Glutamatergic neuron (in vitro differentiated cells): ENCODE measurements at places on chromosomes 12 and 14.
A peak's percentile ranks its signal among the peaks of the same experiment; 100 is the strongest.

- DNase-seq = no peak
Measured at GRCh38 chr12:74689929-74690328, 152.3 kb downstream of the ATXN7L3B start.

- no peak for DNase-seq
Measured at GRCh38 chr12:673849-674248, 10.6 kb upstream of the NINJ2 start.

GRCh38 chr14:62143245-62143644 is 381.0 kb downstream of the SNAPC1 start:
- no peak for DNase-seq

GRCh38 chr14:20516921-20517320 is 11.6 kb downstream of the RNASE10 start:
- no peak for DNase-seq

GRCh38 chr12:123533672-123534643 is at the start of gene RILPL1:
Gene RILPL1, minus strand, starts transcription at chr12:123533719. Its CDS starts 237 bp downstream, at chr12:123533482.
- peak; percentile 66 for DNase-seq

DNA sequence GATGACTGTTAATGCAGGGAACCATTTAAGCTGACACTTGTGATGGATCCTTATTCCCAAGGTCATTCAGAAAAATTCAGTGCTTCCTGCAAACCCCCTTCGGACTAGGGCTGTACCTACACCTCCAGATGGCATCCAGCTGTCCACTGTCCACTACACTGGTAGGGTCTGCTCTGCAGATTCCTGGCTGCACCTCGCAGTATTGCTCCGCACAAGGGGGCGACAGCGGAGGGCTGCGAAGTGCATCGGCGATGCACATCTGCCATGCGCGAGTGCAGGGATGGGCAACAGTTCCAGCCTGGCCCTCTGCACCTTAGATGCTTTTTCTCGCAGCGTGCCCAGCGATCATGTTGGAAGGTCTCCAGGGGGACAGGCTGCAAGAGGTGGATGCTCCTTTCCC is 55.5 kb downstream of the KCNA5 start:
- peak; percentile 34 for DNase-seq

GRCh38 chr14:53295985-53296582 is 143.0 kb upstream of the DDHD1 start:
- no peak for DNase-seq

GRCh38 chr14:59101476-59101875 is 87.0 kb upstream of the DAAM1 start:
- DNase-seq = no peak

GRCh38 chr12:54232790-54233189 is 44.0 kb upstream of the SMUG1 start:
- no peak for DNase-seq

GRCh38 chr12:4833524-4833923 is 76.2 kb upstream of the KCNA1 start:
- no peak for DNase-seq
